G401 (cell line): ENCODE measurements at places on chromosomes 1 and 21. TPM values are rescaled to one million over a fixed set of nuclear protein-coding genes. Genes with fewer than 3 reads are reported as not detected.

SPRR3 gene
- not detected in 2 replicates for total RNA-seq

DNA sequence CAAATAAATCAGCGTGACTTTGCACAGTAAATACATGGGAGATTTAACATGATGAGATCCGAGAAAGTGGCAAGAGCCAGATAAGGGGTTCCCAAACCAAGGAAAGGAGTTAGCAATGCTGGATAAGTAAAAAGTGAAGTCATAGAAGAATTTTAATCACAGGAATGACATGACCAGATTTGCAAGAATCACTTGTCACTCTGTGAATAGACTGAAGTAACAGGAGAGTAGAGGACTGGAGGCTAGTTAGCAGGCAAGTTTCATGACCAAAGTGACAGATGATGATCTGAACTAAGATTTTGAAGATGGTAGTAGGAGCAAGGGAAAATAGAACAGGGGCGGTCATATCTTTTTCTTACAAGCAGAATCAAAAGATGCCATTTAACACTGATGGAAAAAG is 8.4 kb downstream of the CFH start:
- no peak for DNase-seq

- DNase-seq, result peak; percentile 58
Observed at GRCh38 chr1:44645476-44646244, 28.6 kb downstream of the TMEM53 start.

H3-3A gene
- total RNA-seq, result 250 and 310 TPM in 2 replicates

- DNase-seq, result no peak
Observed at GRCh38 chr1:159879977-159880376, 17.5 kb upstream of the VSIG8 start.

CELA2A gene
- total RNA-seq, result not detected in 2 replicates
